ENCODE measurements at places on chromosomes 3 and 15.

DNA sequence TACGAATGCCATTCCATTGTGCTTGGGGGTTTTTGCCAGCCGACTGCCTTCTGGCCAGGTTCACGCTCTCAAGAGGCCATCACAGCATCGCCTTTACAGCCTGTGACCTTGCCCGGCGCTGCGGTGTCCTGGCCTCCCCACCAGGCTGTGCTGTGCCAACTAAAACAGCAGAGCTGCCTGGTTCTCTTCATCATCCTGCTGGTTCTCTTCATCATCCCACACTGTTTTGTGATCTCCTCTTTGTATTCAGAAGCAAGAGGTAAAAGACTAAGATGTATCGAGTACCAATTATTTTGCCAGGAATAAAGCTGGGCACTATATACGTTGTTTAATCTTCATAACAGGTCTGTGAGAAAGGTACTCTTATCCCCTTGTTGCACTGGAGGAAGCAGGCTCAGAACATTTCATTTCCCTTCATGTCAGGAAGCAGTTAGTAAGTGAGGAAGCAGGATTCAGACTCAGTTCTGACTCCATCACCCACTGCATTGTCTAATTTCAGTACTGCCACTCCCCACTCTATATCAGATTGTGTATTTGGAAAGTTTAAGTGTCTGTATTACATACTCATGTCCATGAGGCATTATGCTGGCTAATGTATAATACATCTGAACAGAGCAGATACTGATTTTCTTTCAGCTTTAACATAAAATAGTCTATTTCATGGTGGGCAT is 92.7 kb downstream of the LRRC28 start:
- peak; percentile 26 for DNase-seq

DNA sequence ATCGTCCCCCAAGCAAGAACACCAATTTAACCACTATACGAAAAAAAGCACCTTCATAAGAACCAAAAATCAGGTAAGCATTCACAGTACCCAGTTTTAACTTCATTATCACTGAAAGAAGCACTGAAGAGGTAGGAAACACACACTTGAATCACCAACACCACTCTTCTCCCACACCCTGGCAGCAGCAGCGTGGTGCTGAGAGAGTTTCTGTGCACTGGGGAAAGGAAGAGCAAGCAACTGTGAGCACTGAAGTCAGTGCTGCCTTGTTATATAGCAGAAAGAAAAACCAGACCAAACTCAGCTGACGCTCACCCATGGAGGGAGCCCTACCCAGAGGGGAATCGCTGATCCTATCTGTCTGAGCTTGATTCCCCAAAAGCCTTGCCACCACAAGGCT is 98.2 kb downstream of the DMXL2 start:
- no peak for DNase-seq

- DNase-seq, result no peak
Measured at GRCh38 chr3:13077431-13078162, 4.4 kb upstream of the IQSEC1 start.

- DNase-seq, result no peak
Measured at GRCh38 chr3:56053727-56054126, 414.5 kb downstream of the ERC2 start.

DNA sequence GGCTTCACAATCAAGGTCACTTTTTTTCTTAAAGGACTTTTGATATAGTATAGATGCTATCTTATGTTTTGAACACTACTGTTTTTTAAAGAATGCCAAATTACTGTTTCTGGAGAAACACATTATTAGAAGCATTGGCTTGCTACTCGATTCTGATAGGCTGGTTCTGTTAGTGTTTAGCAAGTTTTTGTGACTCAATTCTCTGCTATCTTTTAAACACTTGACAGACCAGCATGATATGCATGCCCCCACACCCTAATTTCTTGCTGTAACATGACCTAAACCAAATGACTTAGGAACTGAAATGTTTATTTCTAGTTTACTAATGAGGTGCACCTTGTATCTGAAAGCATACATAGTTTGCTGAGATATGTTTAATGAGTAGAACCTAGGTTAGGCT is 5.5 kb upstream of the IL20RB start:
- DNase-seq, result no peak

DNA sequence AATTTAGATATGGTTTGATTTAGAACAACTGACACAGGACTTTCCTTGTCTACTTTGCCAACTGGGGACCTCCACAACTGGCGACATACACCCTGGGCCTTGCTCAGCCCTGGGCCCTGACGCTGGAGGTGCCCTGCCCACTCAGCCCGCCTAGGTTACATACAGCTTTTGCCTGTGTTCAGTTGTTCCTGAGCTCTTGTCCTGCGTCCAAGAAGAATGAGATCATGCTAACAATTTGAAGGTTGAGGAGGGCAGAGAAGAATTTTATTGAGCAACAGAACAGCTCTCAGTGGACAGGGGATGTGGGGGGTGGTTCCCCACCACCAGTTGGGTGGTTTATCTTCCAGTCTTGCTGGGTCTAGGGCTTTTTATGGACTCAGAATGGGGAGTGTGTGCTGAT is 67.9 kb downstream of the IQCH start:
- peak; percentile 62 for DNase-seq

DNA sequence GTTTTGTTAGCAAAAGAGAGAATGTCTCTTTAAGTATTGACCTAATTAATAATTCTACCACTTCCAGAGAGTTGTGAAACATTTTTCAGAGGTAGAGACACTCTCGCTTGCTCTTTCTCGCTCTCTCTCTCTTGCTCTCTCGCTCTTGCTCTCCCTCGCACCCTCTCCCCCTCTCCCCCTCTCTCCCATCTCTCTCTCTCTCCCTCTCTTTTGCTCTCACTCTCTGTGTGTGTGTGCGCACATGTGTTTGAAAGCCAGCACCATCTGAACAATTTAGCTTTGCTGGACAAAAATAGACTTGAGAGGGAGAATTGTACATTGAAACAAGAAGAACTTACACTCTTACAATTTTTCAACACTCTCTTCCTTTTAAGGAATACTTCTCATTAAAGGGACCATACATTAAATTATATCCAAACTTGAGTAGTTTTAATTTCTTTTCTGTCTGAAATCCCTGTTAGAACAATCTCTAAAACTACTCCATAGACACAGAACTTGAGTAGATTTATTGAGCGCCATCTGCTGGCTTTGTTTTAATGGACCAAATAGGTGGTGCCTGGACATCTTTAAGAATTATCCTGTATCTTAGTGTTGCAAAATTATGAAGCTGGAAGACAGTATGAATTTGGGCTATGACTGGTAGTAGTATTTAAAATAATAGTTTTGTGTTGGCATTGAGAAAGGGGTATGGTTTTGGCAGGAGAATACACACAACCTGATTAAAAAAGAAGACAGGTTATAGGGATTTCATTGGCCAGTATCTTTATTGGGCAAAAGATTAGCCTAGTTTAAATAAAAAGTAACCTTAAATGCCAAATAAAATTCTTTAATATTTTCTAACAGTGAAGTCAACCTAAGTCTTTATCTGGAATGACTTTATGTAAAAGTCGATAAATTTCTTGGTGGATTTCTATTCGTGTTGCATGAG is 124.6 kb downstream of the AKAP13 start:
- DNase-seq, result peak; percentile 83

- DNase-seq, result peak; percentile 17
Measured at GRCh38 chr15:87874896-87875711, 381.4 kb downstream of the NTRK3 start.

DNA sequence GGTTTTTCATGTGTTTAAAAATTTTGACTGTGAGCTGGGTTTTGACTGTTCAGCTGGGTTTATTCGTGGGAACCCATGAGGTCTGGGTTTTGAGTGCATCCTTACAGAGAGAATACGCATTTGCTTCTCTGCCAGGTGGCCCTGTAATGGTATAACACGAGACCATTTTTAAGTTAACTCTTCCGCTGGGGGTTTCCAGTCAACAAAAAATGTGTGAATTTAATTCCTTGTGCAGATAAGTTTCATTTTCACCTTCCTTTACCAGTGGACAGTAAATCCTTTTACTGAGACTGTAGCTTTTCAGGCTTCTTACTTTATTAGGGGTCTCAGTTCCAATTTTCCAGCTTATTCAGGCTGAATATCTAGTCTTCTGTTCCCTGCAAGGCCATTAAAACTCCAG is 149.6 kb downstream of the OPA1 start:
- DNase-seq, result no peak

DNA sequence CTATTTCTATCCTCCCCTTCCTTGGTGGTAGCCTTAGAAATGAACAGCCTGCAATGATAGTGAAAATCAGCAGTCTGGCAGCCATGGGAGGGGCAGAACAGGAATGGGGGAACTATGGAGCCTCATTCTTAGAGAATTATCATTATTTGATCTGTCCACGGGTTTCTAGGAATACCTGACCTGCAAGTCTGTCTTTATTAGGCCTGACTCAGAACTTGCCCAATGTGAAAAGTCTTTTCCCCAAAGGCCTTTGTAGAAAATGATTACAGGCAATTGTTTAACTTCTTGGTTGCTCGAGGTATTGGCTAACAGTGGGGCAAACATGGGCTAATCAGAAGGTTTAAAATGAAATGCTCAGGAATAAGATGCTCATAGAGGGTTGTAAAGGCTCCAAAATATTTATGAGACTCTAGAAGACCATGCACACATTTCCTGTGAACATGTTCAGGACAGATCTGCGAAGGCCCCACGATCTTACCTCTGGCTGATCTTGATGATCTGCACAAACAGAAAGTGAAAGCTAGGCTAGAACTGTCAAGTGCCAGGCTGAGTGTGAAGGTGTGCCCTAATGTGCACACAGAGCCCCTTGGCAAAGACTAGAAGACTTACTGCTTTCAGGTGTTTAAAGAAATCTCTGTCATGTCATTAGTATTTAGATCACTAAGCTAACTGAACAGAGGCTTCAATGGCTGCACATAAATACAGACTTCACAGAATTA is 39.6 kb upstream of the LAMP3 start:
- no peak for DNase-seq

- no peak for DNase-seq
Measured at GRCh38 chr3:77605308-77605707, 565.4 kb downstream of the ROBO2 start.

- DNase-seq, result peak; percentile 34
Measured at GRCh38 chr3:50627407-50628051, 10.6 kb downstream of the MAPKAPK3 start.

DNA sequence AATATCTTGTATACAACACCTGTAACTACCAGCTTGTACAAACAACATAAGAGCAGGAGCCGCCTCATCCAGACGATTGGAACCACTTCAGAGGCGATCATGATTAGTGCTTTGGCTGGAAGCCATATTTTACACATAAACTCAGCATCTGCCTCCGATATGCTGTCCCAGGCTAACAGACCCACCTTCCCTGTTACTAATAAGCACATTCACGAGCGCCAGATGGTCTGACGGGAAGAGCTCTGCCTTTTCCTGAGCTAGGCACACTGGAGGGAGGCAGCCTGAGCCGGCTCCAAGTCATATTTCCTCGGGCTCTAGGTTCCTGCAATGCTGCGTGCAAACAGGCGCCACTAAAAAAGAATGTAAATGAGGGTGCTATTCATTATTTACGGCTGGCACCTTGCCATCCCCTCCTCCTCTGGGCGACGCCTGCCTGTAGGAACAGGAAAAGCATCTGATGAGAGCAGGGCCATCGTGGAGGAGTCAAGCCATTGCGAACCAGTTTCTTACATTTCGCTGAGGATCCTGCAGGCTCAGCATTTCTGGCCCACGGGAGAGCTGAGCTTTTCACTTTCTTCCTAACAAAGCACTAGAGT is 98.2 kb downstream of the ANXA2 start:
- peak; percentile 2 for DNase-seq

GRCh38 chr3:95731753-95732152 is 1082.6 kb upstream of the EPHA6 start:
- no peak for DNase-seq

DNA sequence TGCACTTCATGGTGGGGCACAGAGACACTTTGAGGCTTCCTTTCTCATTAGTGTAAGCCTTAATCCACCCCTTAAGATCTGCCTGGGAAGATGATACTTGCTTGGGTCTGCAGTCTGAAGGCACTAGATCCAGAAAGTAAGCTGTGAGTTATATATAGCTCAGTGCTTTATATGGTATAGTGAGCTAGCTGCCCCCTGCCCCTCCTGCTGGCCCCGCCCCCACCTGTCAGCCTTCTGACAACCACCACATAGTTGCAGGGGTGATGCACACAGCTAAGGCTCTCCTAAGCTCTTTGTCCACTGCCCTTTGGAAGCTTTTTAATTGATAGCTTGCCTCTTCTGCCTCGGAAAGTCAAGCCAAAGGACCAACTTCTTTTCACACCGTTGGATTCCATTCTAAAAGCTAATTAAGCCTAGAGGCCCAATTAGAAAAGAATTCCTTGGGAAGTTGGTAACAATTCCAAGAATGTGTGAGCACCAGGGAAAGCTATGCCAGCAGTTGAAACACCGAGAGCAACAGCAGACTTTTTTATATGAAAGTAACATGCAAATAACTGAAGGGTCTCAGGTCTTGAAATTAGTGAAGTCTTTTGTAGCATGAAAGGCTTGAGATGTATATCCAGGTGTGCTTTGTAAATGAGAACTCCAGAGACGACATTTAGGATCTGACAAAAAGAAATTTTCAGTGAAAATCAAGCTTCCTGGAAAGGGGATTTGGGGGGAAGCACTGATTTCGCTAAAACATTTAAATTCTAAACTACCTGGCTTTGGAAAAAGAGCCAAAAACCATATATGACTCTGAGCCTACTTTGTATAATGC is 2.3 kb downstream of the TPM1 start:
- no peak for DNase-seq

DNA sequence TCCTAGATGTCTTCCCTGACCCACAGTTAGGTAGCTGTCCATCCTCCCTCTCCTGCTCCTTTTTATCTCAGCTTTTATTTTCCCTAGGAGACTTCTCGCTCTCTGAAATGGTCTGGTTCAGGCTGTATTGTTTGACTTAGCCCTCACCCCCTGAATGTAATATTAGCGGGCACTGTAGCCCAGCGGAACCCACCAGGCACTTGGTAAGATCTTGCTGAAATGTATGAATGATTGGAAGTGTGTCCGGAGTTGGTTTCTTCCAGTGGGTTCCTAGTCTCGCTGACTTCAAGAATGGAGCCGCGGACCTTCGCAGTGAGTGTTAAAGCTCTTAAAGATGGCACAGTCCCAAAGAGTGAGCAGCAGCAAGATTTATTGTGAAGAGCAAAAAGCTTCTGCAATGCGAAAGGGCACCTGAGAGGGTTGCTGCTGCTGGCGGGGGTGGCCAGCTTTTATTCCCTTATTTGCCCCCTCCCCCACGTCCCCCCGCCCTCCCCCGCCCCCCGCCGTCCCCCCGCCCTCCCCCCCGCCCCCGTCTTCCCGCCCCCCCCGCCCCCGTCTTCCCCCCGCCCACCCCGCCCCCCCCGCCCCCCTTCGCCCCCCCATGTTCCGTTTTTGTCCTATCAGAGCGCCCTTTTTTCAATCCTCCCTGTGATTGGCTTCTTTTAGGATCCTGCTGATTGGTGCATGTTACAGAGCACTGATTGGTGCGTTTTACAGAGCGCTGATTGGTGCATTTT is 694 bp upstream of the EEFSEC start:
- peak; percentile 72 for DNase-seq

DNA sequence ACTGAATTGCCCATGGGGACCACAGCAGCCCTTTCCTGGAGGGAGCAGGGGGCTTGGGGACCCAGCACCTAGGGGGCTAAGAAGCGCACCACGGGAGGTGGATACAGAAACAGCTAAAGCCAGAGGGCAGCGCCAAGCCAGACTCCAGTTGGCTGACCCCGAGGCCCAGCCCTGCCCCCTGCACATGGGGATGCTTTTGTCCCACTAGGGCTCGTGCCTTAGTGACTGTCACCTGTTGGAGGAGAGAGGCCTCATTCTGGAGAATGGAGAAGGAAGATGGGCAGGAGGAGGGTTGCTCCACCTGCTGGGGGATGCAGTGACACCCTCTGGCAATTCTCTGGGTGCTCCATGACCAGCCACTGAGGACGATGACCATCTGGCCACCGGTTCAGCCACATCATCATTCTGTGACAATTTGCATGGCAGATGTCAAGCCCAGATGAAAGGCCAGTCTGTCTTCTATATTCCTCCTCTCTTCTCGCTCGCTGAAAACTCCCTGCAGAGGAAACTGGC is 167.8 kb upstream of the TLE3 start:
- no peak for DNase-seq
